ENCODE measurements at places on chromosomes 3 and 15. TPM values are rescaled to one million over a fixed set of nuclear protein-coding genes. Genes with fewer than 3 reads are reported as not detected.

CHRNA7 gene
- 1.2 TPM for total RNA-seq

TLR9 gene
- 0.23 TPM for total RNA-seq

ANKUB1 gene
- not detected for total RNA-seq

IL17RB gene
- total RNA-seq: under 0.01 TPM

RPL4 gene
- 3,026 TPM for total RNA-seq

ZKSCAN7 gene
- 4.8 TPM for total RNA-seq

CCR3 gene
- not detected for total RNA-seq

RMDN3 gene
- 21.3 TPM for total RNA-seq

ABI3BP gene
- total RNA-seq: 148 TPM

GPR62 gene
- 0.07 TPM for total RNA-seq

PTH1R gene
- total RNA-seq: 0.20 TPM

ITPR1 gene
- 126 TPM for total RNA-seq

SLC9C1 gene
- total RNA-seq: 0.43 TPM

NEIL1 gene
- 6.9 TPM for total RNA-seq

WDR49 gene
- 0.56 TPM for total RNA-seq

CFAP91 gene
- 0.72 TPM for total RNA-seq

STX19 gene
- total RNA-seq: 0.07 TPM

TMEM40 gene
- total RNA-seq: not detected

PLSCR2 gene
- not detected for total RNA-seq
